Activated naive CD4-positive, alpha-beta T cell treated with anti-CD3 and anti-CD28 coated beads, Interleukin-2, amount 50 U/mL, for 72 hours (primary cell): ENCODE measurements at places on chromosomes 7 and 10.

GRCh38 chr7:15559416-15559928, 2.3 kb downstream of the AGMO start:
- no peak for DNase-seq

GRCh38 chr10:132817701-132818211, 31.8 kb upstream of the NKX6-2 start:
- DNase-seq = no peak

DNA sequence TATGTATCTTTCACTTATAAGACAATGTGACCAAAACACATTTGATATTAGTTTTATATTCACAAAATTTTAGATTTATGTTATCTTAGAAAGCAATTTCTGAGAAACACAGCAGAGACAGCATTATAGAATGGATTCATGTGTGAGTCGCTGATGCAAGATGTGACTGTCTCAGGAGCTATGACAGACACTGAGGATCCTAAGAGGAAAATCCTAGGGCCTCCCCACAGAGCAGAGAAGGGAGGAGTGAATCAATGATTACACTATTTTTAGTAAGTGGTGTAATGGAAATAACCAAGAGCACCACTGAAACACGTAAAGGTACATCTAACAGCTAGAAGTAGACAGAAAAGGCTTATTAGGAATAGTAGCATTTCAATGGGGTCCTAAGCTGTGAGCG, 204.0 kb upstream of the PTN start:
- DNase-seq = no peak

DNA sequence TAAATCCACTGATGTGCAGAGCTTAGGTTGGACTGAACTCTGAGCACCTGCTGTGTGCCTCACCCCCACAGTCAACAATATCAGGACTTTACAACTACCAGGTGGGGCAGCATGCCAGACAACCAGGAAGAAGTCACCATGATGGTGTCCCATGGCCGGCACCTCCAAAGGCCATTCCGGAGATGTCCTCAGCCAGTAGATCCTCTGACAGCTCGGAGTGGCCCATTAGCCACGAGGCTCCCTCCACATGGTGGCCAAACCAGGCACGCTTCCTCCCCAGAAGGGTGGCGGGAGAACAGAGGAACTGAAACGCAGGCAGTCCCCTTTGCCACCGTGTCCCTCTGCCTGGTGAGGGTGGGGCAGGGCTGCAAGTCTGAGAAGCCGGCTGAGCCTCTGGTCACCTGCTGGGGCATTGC, 390.0 kb downstream of the TNS3 start:
- no peak for DNase-seq

DNA sequence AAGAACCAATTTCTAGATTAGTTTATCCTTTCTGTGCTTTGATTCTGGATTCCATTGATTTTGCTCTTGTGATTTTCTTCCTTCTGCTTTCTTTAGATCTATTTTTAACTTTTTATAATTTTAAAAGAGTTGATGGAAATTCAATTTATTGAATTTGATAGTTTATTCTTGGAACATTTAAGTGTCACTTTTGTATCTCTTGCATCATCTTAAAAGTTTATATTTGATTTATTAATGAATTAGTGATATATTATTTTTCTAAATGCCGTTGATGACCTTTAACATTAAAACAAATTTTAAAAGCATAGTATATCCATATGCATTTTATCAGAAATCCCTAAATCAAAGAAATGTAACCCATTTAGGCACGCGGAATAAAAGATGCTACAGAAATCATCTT, 26.9 kb downstream of the DMTF1 start:
- DNase-seq = no peak

DNA sequence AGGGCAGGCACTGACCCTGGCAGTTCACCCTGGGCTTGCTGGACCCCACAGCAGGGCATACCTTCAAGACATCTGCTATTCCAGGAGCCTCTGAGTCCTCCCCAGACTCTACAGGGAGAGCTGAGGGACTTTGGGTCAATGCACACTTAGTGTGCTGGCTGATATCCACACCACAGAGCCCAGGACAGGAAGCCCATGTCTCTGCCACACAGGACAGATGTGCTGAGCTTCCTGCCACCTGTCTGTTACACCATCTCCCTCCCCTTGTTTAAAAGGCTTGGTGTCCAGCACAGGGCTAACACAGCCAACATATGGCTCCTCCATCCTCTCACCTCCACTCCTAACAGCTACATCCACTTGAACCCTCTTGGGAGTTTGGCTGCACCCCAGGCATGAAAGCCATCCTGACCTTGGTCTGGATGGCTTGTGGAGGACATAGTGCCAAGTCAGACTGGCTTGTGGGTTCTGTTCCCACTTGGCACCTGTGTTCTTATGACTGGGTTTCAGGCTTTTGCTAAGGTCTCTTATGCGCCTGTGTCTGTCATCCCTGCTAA, 529.8 kb downstream of the GALNT17 start:
- no peak for DNase-seq

GRCh38 chr10:59340285-59340684, 22.1 kb downstream of the FAM13C start:
- no peak for DNase-seq

GRCh38 chr7:114432061-114432460, 17.4 kb downstream of the FOXP2 start:
- no peak for DNase-seq

- DNase-seq = no peak
These were observed 40.5 kb downstream of the RCC1L start for GRCh38 chr7:75033064-75033463.

GRCh38 chr10:65196111-65196510, 1674.9 kb downstream of the REEP3 start:
- DNase-seq = no peak

GRCh38 chr10:97066877-97067555, 118.7 kb downstream of the SLIT1 start:
- DNase-seq = no peak

- DNase-seq = no peak
These were observed at the start of gene KNDC1 for GRCh38 chr10:133159950-133160825. TSS of gene KNDC1 (plus strand) at chr10:133160219. CDS start at chr10:133160468, 249 bp downstream.

- no peak for DNase-seq
These were observed 155.9 kb upstream of the ASAH2 start for GRCh38 chr10:50407076-50407801.

DNA sequence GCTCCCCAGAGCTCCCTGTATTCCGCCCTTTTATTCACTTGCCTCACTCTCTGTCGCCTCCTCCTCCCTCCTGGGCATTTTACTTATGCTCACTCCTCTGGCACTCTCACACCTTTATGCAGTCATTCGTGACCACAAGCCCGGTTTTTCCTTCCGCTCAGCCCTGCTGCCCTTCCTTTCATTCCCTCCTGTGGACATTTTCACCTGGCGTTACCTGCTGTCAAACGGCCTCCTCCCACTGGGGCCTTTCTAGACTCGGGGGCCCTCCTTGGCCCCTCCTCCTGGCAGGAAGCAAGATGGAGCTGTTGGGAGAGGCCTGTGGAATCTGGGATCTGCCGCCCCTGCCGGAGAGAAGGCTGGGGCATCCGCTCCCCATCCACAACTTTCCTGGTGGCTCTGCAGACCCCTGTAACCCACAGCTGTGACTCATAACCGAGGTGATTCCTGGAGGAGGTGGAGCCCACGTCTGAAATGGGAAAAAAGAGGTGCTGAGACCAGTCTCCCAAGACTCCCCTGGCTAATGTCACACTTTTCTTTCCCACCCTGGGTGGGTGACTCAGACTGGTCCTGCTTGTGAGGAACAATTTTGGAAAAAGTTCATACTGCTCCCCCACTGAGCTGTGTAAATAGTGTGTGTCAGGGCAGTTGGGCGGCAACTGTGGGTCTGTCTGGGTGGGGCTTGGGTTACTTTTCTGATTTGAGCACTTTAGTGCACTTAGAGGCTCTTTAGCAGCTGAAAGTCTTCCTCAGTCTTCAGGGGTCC, 1.2 kb downstream of the VCL start:
- no peak for DNase-seq

DNA sequence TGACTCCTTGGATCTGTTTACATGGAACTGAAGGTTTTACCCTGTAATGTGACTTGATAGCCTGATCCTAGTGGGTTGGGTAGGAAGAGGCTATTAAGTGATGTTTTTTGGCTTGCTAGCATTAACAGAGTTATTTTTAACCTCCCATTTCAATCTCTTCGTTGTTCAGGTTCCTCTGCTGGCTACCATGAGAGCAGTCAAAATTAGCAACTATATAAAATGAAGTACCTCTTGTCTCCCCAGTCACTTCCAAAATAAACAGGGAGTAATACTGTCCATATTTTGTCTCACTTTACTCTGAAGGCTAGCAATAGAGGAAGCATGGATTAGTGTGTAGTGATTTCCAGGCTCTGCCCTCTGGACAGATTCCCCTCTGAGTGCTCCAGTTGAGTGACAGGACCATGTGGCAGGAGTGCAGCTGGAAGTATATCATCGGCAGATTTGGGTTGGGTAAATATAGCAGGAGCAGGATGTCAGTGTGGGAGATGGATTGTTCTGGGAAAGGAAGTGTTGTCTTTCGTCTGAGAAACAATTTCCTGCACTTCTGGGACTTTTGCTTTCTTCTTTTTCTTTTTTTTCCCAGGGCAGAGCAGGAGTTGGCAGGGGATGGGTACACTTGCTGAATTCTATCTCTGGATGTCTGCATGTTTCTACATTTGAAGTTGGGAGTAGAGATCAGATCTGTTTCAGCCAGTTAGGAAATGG, 35.2 kb downstream of the GBF1 start:
- no peak for DNase-seq

DNA sequence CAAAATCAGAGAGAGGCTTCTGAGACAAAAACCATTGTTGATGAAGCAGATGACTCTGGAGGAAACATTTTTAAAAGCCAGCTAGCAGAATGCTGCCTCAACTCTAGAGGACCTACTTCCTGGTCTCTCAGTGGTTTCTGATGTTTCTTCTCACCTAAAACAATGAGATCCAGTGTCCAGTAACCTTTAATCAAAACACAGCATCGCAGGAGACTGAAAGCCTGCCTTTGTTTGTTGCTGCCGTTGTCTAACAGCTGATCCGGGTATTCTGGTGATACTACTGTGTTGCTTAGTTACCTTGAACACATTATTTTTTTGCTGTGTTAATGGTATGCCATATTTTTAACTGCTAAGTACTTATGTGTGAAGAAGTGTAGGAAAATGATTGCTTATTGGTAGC, 70.9 kb downstream of the WIPF3 start:
- DNase-seq = no peak

GRCh38 chr10:105161149-105161548, 520.1 kb downstream of the SORCS3 start:
- DNase-seq = no peak

- no peak for DNase-seq
These were observed 268.1 kb downstream of the CAMK1D start for GRCh38 chr10:12617191-12618175.

GRCh38 chr7:38694326-38694725, 63.2 kb upstream of the AMPH start:
- DNase-seq = no peak

DNA sequence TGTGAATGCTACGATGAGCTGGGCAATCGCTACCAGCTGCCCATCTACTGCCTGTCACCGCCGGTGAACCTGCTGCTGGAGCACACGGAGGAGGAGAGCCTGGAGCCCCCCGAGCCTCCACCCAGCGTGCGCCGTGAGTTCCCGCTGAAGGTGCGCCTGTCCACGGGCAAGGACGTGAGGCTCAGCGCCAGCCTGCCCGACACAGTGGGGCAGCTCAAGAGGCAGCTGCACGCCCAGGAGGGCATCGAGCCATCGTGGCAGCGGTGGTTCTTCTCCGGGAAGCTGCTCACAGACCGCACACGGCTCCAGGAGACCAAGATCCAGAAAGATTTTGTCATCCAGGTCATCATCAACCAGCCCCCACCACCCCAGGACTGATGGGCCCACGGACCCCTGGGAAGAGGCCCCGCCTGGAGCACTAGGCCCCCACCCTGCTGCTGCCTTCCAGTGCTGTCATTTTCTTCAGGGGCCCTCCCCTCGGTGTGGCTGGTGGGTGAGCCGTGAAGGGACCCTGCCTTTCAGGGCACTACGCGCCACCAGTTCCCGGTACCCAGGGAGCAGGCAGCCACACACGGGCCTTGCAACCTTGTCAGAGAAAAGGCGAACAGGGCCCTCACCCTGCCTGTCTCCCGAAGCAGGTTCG, 2.3 kb upstream of the ANKRD2 start:
- DNase-seq = no peak

DNA sequence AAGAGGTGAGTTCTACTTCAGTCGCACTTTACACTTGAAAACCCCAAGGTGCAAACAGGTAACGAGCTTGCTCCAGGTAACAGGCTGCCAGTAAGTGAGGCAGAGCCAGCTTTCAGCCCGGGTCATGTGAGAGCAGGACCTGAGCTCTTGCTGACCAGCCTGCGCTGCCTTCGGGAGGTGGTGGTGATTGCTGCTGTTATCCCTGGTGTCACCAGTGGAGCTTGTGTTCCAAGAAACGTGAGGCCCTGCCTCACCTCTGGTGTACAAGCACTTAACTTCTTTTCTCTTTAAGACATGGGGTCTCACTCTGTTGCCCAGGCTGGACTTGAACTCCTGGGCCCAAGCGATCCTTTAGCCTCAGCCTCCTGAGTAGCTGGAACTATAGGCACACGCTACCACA, 265.0 kb downstream of the CELF2 start:
- DNase-seq = no peak

GRCh38 chr7:157690833-157691585, 354.2 kb downstream of the DNAJB6 start:
- DNase-seq = no peak

DNA sequence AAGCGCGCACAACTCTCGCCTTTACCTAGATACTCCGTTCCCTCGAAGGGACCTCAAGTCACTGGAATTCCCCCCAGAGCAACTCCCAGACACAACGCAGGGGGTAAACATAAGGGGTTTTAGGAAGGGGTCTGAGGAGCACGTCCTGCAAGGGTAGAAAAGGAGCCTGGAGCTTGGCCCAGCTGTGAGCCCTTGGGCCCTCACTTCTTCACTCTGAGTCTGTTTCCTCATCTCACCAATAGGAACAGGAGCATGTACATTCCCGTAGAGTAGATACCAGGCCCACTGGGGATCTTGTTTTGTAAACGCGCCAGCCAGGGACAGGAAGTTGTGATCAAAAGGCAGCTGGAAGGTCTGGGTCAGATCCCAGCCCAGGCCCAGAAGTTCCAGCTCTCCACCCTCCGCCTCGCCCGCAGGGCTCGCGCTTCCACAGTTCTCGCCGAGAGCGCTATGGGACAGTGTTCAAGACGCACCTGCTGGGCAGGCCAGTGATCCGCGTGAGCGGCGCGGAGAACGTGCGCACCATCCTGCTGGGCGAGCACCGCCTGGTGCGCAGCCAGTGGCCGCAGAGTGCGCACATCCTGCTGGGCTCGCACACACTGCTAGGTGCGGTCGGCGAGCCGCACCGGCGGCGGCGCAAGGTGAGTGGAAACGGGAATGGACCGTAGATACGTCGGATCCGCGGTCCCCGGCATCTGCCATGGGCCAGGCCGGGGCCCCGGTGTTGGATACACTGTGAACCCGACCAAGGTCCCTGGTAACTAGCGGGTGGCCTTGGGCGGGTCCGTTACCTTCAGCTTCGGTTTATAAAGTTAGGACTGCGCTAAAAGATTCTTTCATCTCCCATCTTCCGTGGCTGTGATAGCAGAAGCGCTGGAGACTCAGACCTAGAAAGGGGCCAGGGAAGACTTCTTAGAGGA, 1.3 kb downstream of the CYP26C1 start:
- DNase-seq = no peak
